ENCODE measurements at places on chromosomes 2 and 18. TPM values are rescaled to one million over a fixed set of nuclear protein-coding genes. Genes with fewer than 3 reads are reported as not detected.

The TMEM178A gene
- total RNA-seq, result 0.29 TPM

The LONRF2 gene
- total RNA-seq, result 3.5 TPM

The OSR1 gene
- total RNA-seq, result 6.3 TPM

The MYO3B gene
- total RNA-seq, result not detected

The C2orf80 gene
- not detected for total RNA-seq

The POTEI gene
- total RNA-seq, result not detected

The SLC25A12 gene
- total RNA-seq, result 13.9 TPM

The FSIP2 gene
- total RNA-seq, result not detected

The ZC3H8 gene
- total RNA-seq, result 13.8 TPM

Data from A549 treated with GW870086 at 1 μM for 4 hours (cell line).